ENCODE measurements at places on chromosomes 5 and 9.

DNA sequence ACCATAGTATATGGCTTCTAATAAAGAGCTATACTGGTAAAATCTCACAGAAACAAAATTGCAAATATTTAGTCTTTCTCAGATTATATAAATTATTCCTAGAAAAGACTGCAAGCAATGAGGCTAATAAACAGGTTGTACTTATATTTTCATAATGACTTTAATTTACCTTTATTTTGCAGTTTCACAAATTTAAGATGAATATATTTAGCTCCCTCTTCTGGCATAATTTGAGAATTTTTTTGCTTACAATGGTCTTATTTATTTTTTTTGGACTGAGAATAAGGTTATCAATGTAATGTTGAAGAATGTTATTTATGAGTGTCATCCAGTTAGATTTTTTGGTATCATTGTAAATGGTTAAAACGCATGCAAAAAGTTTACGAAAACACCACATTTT lies 56.7 kb downstream of the PIK3R1 start:
- no peak for DNase-seq

DNA sequence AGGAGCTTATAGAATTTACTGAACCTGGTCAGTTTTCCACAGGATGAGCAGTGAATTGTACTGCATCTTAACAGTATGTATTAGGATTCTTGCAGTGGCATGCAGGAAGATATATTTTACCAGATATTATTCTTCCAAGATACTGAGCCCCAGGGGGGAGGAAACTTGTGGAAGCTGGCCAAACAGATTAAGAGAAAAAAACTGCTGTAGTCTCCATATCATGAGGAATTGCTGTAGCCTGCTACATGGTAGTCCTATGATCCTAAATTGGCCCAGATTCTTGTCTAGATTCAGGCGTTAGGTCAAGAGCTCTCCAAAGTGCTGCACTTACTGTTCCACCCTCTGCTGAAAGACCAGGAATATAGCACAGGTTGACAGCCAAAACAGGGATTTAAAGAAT lies 275.5 kb upstream of the TAS2R1 start:
- no peak for DNase-seq

- DNase-seq: no peak
Observed at GRCh38 chr5:135662061-135662481, 83.3 kb upstream of the CXCL14 start.

DNA sequence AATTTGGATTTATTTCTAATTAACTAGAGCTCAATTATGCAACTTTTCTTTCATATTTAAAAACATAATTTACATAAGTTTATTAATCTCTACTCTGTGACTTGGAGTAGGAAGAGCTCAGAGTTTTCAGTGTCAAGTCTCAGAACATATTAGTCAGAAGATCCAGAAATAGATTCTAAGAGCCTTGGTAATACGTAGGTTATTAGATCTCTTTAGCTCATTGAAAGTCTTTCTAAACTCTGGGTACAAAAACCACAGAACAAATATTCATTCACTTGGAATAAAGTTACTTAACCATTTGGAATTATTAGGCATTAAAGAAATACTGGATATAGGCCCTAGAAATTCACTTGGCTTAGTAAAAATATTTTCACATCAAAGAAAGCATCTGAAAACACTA lies 26.3 kb upstream of the ISCA1 start:
- DNase-seq: no peak

GRCh38 chr5:109063223-109063622 lies 315.5 kb downstream of the FER start:
- no peak for DNase-seq

DNA sequence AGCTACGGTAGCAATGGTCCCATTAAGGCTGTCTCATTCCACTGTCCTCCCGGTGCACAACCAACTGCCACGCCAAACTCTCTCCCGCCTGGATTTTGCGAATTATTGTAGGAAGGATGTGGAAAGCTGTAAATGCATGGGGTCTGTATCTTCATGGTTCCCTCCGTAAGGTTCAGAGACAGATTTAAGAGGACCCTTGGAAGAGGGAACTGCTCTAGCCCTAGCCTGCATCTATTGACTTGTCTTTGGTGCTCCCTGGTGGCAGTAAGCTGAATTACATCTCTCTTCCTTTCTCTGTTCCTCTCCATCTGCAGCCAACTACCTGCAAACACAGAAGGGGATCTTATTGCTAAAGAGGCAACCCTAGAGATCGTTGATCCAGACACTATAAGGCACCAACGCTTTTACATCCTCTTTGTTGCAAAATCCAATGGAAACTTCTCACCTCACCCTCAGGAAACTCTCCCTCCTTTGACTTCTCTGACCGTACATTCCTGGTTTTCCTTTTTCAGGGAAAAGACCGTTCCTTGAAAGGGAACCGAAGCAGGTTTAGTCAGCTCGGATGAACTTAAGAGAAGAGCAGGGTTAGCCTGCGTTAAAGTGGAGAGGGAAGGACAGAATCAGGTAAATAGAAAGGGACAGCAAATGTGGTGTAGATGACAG lies 11.9 kb downstream of the CAPSL start:
- DNase-seq: peak; percentile 45

DNA sequence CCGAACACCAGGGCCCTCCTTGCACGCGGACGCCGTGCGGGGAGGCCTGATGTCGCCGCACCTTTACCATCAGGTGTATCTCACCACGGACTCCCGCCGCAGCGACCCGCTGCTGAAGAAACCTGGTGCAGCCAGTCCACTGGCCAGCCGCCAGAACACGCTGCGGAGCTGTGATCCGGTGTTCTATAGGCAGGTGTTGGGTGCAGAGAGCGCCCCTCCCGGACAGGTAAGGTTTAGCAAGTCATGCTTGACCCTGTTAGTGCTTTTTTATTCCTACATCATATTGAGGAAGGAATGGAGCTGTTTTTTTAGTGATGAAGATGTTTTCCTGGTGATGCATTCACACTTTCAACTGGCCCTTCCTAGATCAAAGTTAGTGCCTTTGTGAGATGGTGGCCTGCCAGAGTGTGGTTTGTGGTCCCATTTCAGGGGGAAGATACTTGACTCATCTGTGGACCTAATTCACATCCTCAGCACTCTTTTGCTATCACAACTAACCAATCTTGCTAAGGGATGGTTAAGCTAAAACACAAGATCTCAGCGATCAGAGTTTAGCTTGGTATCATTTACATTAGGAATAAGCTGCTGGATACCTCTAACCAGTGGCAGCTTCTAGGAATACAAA lies 2.7 kb downstream of the PCDHGC3 start:
- DNase-seq: no peak

GRCh38 chr5:105924366-105924765 lies 1746.4 kb downstream of the EFNA5 start:
- DNase-seq: no peak

GRCh38 chr9:93329629-93330280 lies 121.7 kb upstream of the FAM120A start:
- no peak for DNase-seq

- DNase-seq: no peak
Observed at GRCh38 chr5:15510092-15510491, 10.1 kb downstream of the FBXL7 start.

All from activated T-helper 2 cell treated with anti-CD3 and anti-CD28 coated beads, Interferon-gamma antibody, Interleukin-2, Interleukin-4, amounts not matched to agents 10 μg/mL and 5 μg/mL and 100 μg/mL, durations not matched to agents 14 hours and 24 hours and 36 hours (primary cell).